ENCODE measurements at places on chromosomes 12 and 14.

DNA sequence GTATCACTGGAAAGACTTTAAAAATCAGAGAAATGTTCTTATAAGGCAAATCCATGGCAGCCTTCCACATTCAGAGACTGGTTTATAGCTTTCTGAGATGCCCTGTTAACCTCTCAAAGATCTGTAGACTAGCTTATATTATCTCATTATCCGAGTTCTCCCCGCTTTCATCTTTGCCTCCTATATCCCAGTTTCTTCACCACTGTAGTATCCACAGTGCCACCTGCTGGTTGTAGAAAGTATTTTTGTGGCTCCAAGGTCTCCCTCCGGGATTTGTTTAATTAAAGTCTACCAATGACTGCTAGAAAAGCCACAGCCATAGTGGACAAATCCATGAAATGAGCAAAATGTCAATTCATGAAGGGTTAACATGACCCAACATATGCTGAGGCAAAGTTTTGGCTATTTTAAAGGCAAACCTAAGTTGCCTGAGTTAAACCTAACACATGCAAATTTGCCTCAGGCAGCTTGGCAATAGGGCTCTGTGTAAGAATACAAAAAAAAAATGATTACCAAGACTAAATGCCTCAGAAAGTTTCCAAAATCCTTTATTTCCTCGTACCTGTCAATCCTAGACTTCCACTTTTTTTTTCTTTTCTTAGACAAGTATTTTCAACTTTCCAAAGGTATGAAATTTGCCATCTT is 218.8 kb upstream of the BMP4 start:
- peak; percentile 59 for DNase-seq

GRCh38 chr12:20438299-20438779 is 70.0 kb downstream of the PDE3A start:
- DNase-seq: no peak

GRCh38 chr14:59125156-59125555 is 63.3 kb upstream of the DAAM1 start:
- no peak for DNase-seq

- DNase-seq: no peak
These were observed 7.1 kb upstream of the ZDHHC22 start for GRCh38 chr14:77148510-77149231.

DNA sequence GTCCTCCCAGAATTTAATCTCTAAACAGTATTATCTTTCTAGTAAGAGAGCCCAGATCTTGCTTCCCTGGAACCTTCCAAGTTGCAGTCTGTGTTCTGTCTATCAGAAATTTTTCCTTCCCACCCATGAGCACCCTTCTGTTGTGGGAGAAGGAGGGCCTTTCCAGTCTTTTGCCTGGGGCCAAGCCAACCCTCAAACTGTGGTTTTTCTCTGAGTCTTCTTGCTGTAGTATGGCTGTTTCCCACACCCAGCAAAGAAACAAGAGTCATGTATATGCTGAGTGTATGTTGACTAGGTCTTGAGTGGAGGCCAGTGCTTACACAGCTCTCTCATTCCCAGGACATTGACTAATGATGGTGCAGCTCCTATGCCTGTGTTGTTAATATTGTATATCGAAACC is 104.5 kb downstream of the TGFB3 start:
- DNase-seq: no peak

DNA sequence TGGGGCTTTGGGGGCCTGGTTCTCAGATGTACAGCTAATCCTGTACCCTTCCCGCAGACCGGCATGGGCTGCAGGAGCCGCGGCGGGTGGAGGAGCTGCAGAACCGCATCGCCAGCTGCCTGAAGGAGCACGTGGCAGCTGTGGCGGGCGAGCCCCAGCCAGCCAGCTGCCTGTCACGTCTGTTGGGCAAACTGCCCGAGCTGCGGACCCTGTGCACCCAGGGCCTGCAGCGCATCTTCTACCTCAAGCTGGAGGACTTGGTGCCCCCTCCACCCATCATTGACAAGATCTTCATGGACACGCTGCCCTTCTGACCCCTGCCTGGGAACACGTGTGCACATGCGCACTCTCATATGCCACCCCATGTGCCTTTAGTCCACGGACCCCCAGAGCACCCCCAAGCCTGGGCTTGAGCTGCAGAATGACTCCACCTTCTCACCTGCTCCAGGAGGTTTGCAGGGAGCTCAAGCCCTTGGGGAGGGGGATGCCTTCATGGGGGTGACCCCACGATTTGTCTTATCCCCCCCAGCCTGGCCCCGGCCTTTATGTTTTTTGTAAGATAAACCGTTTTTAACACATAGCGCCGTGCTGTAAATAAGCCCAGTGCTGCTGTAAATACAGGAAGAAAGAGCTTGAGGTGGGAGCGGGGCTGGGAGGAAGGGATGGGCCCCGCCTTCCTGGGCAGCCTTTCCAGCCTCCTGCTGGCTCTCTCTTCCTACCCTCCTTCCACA is 7.6 kb downstream of the NR4A1 start:
- DNase-seq: no peak

- no peak for DNase-seq
These were observed 107.4 kb downstream of the TSHR start for GRCh38 chr14:81062816-81063215.

DNA sequence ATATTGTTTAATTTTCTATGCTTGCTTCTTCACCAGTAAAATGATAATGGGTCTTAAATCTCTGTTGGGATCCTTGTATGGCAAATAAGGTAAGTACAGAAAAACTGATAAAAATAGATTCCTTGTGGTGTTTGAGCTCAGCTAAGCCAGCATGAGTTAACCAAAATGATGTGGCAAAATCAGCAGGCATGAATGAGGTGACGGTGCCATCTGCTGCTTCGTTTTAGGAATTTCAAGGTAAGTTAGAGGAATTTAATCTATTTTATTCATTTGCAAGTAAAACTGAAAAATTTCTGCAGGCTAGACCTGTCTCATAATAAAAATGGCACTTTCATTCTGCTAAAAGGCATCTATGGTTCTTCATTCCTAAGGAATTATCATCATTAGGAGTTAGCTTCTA is 10.0 kb upstream of the CLEC7A start:
- DNase-seq: no peak

DNA sequence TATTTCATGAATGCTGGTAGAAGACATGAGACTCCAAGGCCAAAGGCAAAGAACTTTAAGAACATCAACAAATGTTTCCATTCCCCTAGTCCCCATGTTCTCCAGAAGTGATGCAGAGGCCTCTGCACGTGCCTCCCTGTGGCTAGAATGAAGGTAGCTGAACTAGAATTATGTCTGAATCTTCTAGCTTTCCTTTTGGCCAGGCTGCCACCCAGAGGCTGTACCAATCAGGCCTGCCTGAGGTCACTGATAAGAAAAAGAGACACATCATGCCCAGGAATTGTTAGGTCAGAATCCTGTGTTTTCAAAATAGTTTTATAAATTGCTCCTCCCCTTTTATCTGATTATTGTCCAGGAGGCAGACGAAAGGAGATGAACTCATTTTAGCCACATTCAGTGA is 188.0 kb upstream of the SLC16A7 start:
- DNase-seq: no peak

DNA sequence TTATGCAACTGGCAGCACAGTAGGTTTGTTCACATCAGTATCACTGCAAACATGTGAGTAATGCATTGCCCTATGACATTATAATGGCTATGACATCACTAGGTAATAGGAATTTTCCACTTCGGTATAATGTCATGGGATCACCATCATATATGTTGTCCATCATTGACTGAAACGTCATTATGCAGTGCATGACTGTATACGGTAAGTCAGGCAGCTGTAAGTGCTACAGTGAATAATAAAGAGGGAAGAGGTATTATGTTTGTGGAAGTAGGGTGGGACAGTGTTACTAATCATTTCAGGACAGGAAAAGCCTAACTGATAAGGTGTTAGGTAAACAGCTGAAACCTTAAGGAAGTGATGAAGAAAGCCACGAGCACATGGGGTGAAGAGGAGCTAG is 68.1 kb downstream of the ANO4 start:
- DNase-seq: no peak

DNA sequence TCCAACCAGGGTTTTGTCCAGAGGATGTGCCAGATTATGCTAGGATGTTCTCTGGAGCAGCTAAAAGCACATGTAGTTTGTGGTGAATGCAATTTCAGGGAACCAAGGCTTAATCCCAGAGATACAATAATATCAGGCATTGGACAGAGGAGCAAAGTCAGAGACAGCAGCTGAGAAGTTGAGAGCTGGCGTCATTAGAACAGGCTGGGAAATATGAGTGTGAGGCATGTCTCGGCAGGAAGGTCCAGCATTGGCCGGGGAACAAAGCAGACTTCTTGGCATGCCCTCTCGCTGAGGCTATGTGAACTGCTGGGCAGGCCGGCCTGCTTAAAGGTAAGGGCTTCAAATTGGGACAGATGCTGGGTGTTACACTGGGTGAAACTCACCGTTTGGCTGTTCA is 125.4 kb downstream of the CAND1 start:
- no peak for DNase-seq

DNA sequence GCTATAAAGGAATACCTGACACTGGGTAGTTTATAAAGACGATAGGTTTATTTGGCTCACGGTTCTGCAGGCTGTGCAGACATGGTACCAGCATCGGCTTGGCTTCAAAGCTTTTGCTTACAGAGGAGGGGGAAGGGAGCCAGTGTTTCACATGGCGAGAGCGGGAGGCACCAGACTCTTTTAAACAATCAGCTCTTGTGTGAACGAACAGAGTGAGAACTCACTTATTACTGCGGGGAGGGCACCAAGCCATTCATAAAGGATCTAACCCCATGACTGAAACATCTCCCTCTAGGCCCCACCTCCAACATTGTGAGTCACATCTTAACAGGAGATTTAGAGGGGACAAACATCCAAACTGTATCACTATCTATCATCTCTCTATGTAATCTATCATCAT is 227.4 kb downstream of the TMEM132D start:
- no peak for DNase-seq

GRCh38 chr12:124994437-124994975 is 1.1 kb downstream of the BRI3BP start:
- DNase-seq: no peak

Data from activated CD8-positive, alpha-beta memory T cell treated with anti-CD3 and anti-CD28 coated beads, Interleukin-2, amount 50 U/mL, for 48 hours (primary cell).